ENCODE measurements at places on chromosomes 3 and 15.

DNA sequence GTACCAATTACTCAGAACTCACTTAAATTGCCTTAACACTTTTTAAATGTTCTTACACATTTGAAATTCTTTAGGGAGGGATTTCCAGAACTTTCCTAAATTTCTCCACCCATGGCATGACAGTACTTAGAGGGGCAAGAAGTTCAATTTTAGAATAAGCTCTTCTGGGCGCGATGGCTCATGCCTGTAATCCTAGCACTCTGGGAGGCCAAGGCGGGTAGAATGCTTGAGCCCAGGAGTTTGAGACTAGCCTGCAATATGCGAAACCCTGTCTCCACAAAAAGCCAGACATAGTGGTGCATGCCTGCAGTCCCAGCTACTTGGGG, 10.6 kb downstream of the FAM131A start:
- no peak for DNase-seq

DNA sequence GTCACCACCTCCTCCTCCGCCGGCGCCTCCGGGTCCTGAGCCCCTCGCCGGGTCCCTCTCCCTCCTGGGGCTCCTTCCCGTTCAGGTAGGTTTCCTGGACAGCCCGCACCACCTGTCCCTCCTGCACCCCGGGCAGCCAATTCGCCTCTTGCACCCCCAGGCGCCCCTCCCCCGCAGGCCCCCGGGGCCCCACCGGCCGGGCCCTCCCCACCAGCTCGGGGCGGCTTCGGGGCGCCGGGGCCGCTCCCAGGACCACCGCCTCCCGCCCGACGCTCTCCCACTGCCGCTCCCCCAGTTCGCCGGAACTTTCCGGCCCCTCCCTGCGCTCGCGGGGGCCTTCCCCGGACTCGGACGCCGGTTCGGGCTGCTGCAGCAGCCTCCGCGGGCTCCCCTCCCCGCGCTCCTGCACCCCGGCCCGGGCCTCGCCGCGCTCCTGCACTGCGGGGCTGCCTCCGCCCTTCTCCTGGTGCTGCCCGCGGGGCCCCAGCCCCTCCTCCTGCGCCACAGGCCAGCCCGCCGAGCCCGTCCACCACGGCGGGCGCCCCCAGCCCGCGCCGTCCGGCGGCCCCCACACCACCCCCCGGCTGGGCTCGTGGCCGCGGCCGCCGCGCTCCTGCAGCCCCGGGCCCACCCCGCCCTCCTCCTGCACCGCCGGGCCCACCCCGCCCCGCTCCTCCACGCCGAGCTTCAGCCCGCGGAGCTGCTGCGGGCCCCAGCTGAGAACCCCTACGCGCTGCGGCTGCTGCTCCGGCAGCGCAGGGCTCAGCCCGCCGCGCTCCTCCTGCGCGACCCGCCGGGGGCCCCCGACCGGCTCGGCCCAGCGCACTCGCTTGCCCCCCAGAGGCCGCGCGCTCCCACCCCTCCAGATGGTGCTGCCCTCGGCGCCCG, 587 bp upstream of the TNK2 start:
- peak; percentile 15 for DNase-seq

DNA sequence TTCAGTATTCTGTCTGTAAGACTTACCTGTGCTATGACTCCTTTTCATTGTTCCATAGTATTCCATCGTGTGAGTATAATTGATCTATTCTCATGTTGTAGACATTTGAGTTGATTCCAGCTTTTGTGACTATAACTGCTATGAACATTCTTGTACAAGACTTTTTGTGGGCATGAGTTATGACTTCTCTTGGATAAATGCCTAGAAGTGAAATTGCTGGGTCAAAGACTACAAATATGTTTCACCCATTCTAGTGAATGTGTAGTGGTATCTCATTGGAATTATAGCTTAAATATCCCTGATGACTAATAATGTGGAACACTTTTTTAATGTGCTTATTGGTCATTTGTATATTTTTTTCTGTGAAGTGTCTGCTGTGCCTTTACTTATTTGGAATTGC, 27.6 kb upstream of the NPHP3 start:
- no peak for DNase-seq

DNA sequence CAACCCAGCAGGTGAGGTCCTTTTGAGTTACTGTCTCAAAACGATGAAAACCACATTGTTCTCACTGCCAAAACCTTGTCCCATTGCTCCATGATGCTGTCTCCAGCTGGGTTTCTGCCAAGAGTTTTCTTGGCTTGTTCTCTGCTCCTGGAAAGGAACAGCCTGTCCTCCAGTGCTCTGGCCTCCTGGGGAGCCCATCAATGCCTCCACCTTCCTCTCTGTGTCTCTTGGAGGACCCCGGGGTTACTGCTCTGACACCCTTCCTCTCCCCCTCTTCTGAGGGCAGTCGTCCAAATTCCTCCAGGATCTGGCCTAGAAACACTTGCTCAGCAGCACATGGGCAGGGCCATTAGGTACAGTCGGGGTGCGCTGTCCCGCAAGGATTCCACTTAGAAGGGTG, 63.9 kb upstream of the RGMA start:
- no peak for DNase-seq

GRCh38 chr3:187678726-187679268, 8.6 kb upstream of the SST start:
- peak; percentile 21 for DNase-seq

DNA sequence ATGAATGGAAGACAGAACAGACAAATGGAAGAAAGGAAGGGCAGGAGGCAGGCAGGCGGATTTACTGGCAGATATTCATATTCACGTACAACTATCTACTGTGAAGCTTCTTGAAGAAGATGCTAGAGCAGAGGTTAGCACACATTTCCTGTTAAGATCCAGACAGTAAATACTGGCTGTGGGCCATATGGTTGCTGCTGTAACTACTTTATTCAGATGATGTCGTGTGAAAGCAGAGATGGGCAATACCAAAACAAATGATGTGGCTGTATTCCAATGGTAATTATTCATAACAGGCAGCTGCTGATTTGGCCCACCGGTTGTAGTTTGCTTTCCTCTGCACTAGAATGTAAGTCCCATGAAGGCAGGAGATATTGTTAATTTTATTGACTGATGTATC, 115.7 kb upstream of the PRTG start:
- DNase-seq, result no peak

DNA sequence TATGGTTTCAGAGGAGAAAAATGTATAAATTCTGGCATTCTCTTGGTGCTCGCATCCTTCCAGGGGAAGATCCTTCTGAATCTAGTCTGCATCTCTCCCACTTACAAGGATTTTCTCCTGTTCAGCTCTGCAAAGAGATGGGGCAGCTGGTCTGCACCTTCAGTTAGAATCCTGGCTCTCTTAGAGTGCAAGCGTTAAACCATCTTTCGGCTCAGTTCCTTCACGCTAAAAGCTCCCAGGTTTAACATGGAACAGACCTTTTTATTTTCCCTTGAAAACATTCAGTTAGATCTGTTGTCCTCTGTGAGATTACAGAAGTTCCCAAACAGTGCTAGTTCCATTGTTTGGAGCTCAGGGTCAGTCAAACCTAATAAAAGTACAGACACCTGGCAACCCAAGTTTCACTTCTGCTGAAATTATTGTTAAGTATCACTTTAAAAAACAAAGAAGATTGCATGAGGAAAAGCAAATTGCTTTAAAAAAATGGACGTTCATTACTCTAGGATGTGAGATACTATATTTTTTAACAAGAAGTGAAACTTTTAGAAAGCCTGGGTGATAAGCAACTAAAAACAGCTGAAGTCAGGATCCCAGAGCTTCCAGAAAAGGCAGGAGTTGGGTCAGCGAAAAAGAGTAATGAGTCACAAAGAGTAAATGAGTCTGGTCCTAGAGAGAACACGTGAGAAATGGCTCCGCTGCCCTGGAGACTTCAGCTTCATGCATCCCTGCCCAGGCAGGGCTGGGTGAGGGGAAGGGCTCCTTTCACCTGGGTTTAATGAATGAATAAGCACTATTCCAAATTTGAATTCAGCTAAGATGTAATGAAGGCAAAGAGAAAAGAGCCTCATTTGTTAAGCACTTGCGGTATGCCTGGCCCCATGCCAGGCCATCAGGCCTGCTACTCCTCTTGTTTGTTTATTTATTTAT, 63.3 kb downstream of the ABTB1 start:
- DNase-seq, result no peak

DNA sequence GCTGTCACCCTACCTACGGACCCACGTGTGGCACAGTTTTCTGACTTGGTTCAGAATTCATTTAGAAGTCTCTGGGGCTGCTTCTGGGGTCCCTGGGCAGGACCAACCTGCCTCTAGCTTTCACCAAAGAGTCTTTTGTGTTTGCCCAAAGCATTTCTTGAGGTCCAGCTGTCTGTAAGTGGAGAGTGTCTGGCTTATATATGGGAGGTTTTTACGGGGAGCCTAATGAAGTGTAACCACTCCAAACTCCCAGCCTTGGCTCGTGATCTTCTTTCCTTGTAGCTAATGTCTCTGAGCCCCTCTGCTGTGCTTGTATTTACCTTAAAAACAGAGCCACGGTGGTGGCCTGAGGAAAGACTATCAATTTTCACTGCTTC, 109.0 kb upstream of the CTDSPL start:
- no peak for DNase-seq

- DNase-seq, result no peak
Measured at GRCh38 chr15:74535388-74536084, 5.5 kb upstream of the ARID3B start.

- DNase-seq, result no peak
Measured at GRCh38 chr15:46410705-46411104, 775.9 kb downstream of the SQOR start.

GRCh38 chr15:34339946-34340345, 2.4 kb upstream of the SLC12A6 start:
- DNase-seq, result no peak

GRCh38 chr3:174346141-174346540, 513.0 kb upstream of the NAALADL2 start:
- no peak for DNase-seq

DNA sequence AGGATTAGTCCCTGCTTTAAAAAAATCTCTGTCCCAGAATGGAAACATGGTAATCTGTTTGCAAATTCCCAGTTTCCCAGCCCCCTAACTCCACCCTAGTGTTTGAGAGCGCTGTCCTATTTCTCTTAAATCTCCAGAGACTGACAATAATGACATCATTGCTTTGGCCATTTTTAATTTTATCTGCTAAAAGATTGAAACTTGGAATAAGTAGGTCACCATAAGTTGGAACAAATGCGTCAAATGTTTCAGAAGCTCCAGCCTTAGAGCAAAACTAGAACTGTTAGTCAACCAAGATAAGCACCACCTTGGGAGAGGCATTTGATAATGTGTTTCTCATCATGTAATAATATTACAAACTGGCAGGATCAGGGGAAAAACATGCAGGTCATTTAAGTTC, 25.7 kb upstream of the MB21D2 start:
- DNase-seq, result no peak

- DNase-seq, result no peak
Measured at GRCh38 chr15:50046867-50047266, 72.2 kb downstream of the ATP8B4 start.

DNA sequence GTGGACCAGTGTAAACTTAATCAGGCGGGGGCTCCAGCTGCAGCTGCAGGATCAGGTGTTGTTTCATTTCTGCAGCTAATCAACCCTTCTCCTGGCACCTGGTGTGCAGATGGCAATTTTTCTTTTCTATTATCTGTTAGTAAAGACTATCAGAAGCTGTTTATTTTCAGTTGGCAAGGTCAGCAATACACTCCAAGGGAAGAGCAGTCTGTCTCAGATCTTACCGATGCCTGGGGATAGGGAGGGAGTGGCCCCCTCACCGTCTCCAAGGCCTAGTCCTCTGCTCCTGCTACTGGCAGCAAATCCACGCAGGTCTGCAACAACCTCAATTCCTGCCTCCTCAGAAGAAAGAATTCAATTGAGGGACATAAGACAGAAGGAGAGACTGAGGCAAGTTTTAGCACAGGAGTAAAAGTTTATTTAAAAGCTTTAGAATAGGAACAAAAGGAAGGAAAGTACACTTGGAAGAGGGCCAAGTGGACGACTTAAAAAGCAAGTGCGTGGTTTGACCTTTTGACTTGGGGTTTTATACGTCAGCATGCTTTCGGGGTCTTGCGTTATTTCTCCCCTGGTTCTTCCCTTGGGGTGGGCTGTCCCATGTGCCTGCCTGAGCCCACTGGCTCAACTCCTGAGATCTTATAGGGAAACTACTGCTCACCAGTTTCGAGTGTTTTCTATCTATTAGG, 9.2 kb downstream of the CCRL2 start:
- no peak for DNase-seq

DNA sequence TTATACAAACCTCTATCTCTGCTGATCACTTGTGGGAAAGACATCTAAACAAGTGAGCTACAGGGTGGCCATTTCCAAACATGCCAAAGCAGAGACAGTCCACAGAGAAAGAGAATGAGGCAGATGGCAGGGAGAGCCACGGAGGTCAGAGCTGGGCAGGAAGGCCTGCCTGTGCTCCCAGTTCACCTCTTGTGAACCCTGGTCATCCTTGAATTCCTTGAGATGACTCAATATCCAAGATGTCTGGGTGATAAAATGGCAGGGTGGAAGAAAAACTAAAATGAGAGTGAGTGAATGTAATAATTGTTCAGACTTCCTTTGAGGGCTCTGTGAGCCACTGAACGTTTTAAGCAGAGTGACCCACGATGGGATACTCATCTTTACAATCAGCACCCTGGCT, 104.8 kb downstream of the PLCH1 start:
- no peak for DNase-seq

GRCh38 chr3:42061713-42062380, 29.3 kb upstream of the TRAK1 start:
- DNase-seq, result no peak

GRCh38 chr3:97917813-97918536, 54.3 kb downstream of the RIOX2 start:
- DNase-seq, result no peak

DNA sequence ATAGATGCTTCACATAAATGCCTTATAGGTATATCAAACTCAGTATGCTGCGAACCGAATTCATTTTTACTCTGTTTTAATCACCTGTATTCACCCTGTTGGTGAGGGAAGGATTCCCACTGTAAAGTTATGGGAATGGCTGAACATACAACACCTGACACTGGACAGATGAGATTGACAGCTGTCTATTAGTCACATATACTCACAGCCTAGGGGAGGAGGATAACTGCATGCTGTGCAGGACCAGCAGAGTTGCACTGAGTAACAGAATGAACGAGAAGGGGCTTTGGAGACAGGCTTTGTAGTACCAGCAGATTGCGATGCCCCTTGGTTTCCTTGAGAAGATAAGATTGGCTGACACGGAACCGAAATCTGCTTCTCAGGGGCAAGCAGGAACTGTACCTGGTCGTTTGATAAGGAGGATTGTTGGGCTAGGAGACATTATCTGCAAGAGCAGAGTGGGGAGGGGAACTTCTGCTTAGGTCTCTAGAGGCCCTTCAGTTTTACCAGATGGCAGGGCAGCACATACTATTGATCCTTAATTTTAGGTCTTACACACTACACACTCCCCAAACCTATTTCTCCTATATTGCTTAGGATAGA, 43.5 kb upstream of the SLC22A13 start:
- DNase-seq, result no peak

GRCh38 chr3:177700117-177700516, 502.8 kb upstream of the TBL1XR1 start:
- no peak for DNase-seq

- DNase-seq, result no peak
Measured at GRCh38 chr15:65095747-65096104, 19.2 kb downstream of the KBTBD13 start.

DNA sequence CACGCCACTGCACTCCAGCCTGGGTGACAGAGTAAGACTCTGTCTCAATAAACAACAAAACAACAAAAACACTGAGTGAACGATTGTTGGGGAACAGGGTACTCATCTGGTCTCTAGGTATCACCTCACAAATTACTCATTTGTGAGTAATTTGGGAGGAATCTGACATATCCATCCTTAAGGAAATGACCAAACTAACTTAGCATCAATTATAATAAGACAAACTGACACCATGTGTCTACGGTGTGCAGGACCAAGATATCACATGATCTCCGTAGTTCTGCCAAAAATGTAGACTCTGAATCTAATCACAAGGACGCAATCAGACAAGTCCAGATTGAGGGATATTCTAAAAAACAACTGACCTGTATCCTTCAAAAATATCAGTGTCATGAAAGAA, 12.0 kb upstream of the DAPK2 start:
- no peak for DNase-seq
